Dermis blood vessel endothelial cell (primary cell): ENCODE measurements at places on chromosomes 12 and 14. TPM values are rescaled to one million over a fixed set of nuclear protein-coding genes. Genes with fewer than 3 reads are reported as not detected.

DNA sequence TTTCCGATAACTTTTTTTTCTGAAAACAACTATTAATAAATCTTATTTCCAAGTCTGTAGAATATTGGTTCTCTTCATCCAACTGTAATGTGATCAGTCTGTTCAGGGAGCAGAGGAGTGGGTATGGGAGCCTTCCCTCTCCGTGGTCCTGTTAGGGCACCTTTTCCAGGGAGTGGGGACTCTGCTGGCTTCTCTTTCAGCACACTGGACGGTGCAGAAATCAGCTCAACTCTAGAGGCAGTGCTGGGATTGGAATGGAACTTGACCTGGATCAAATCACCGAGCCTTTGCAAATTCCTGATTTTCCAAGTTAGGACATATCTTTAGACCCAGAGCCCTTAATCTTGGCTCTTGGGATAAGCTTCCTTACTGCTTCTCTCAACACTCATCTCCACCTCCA is 630.4 kb downstream of the DIO2 start:
- DNase-seq = no peak

The KRT83 gene
- not detected in 2 replicates for total RNA-seq

The PRICKLE1 gene
- 11.6 and 12.3 TPM in 2 replicates for total RNA-seq

The CD9 gene
- 517 and 1,153 TPM in 2 replicates for total RNA-seq
